Activated CD4-positive, alpha-beta T cell treated with anti-CD3 and anti-CD28 coated beads, Interleukin-2, amount 50 U/mL, for 16 hours (primary cell): ENCODE measurements at places on chromosomes 3 and 15.

GRCh38 chr3:178200316-178200715 is 335.9 kb upstream of the KCNMB2 start:
- no peak for DNase-seq

- no peak for DNase-seq
Measured at GRCh38 chr3:123735456-123735855, 148.7 kb downstream of the MYLK start.

DNA sequence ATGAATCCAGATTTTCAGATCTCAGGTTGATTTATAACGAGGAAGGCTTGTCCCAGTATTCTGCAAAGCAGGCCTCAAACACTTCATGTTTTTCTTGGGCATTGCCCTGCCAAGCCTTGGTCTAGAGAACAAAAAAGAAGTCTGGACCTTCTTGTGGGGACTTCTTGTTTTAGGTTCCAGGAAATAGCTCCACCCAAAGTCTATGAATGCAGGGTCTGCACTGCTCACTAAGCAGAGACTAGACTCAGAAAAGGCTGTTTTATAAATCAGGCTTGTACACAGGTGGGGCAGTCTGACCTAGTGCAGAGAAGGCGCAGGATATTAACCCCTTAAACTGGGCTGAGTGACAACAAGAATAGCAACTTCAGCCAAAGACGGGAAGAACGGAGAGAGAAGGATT is 44.3 kb downstream of the GLB1 start:
- no peak for DNase-seq

GRCh38 chr15:71187526-71187925 is 72.3 kb downstream of the THSD4 start:
- no peak for DNase-seq

GRCh38 chr3:67531181-67532101 is 123.0 kb downstream of the SUCLG2 start:
- no peak for DNase-seq

GRCh38 chr3:138135146-138135832 is 3.1 kb upstream of the A4GNT start:
- no peak for DNase-seq
